ENCODE measurements at places on chromosomes 2 and 18. TPM values are rescaled to one million over a fixed set of nuclear protein-coding genes. Genes with fewer than 3 reads are reported as not detected.

Gene CRACDL
- 4.3 TPM for polyA plus RNA-seq

Gene NAT8
- polyA plus RNA-seq: 1,820 TPM

Gene CEP192
- polyA plus RNA-seq: 4.9 TPM

Gene CRYGD
- polyA plus RNA-seq: not detected

Gene CDCA7
- polyA plus RNA-seq: 0.34 TPM

Gene PJVK
- polyA plus RNA-seq: 6.2 TPM

Gene AGXT
- 12.5 TPM for polyA plus RNA-seq

Gene PRSS56
- polyA plus RNA-seq: not detected

Gene SANBR
- 1.6 TPM for polyA plus RNA-seq

Gene NXPH2
- 2.2 TPM for polyA plus RNA-seq

Gene PROKR1
- not detected for polyA plus RNA-seq

Gene SERPINB2
- not detected for polyA plus RNA-seq

Gene MYO3B
- polyA plus RNA-seq: 3.5 TPM

Gene PAIP2B
- polyA plus RNA-seq: 10.6 TPM

Gene ESPNL
- 0.28 TPM for polyA plus RNA-seq

Gene SPATS2L
- polyA plus RNA-seq: 86.1 TPM

Gene PLGLB2
- 1.3 TPM for polyA plus RNA-seq

Gene OR6B2
- polyA plus RNA-seq: not detected

Gene MATN3
- 2.3 TPM for polyA plus RNA-seq

Gene TANC1
- polyA plus RNA-seq: 9.2 TPM

Gene LYG1
- 35.0 TPM for polyA plus RNA-seq

Gene STPG4
- not detected for polyA plus RNA-seq

Gene KLHL41
- polyA plus RNA-seq: 0.71 TPM

Gene SNED1
- 3.0 TPM for polyA plus RNA-seq

Gene IGFBP5
- polyA plus RNA-seq: 362 TPM

Gene CYP27A1
- 43.3 TPM for polyA plus RNA-seq

Gene IL1B
- 0.56 TPM for polyA plus RNA-seq

Gene DLGAP1
- 1.2 TPM for polyA plus RNA-seq

Gene KIF5C
- 1.0 TPM for polyA plus RNA-seq

Gene ECEL1
- 8.5 TPM for polyA plus RNA-seq

Data from kidney (tissue), 22 donors.